A673 (cell line): ENCODE measurements at places on chromosomes 2 and 18. TPM values are rescaled to one million over a fixed set of nuclear protein-coding genes. Genes with fewer than 3 reads are reported as not detected.

DNA sequence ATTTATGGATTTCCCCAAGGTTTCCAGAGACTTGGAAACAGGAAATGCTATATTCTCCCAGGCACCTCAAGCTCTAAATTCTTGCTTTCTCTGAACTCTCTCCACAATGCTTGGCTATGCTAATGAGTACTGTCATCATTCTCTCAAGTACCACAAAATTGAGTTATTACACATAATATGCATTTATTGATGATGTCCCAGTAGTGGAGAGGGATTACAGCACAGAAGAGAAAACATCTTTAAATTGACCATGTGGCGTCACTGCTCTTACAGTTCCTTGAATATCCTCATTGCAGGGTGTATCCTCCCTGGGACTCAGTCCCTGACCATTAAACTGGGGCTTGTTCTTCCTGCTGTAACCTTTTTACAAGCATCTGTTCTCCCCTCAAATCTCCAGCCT, 681.1 kb upstream of the FANCL start:
- H3K27ac ChIP-seq = no peak overlapping the region
- no peak overlapping the region for H3K4me3 ChIP-seq
- no peaks in the 10 kb centered on the region for H3K36me3 ChIP-seq
- no peaks in the 10 kb centered on the region for H3K4me1 ChIP-seq
- peak; percentile 23 for DNase-seq

GRCh38 chr2:216215658-216216390, 106.7 kb downstream of the XRCC5 start:
- no peaks in the 10 kb centered on the region for H3K36me3 ChIP-seq
- no peaks in the 10 kb centered on the region for H3K27me3 ChIP-seq
- peaks cover 12% of the 10 kb centered on the region for H3K4me1 ChIP-seq
- H3K27ac ChIP-seq = no peak overlapping the region
- H3K4me3 ChIP-seq = no peak overlapping the region

DNA sequence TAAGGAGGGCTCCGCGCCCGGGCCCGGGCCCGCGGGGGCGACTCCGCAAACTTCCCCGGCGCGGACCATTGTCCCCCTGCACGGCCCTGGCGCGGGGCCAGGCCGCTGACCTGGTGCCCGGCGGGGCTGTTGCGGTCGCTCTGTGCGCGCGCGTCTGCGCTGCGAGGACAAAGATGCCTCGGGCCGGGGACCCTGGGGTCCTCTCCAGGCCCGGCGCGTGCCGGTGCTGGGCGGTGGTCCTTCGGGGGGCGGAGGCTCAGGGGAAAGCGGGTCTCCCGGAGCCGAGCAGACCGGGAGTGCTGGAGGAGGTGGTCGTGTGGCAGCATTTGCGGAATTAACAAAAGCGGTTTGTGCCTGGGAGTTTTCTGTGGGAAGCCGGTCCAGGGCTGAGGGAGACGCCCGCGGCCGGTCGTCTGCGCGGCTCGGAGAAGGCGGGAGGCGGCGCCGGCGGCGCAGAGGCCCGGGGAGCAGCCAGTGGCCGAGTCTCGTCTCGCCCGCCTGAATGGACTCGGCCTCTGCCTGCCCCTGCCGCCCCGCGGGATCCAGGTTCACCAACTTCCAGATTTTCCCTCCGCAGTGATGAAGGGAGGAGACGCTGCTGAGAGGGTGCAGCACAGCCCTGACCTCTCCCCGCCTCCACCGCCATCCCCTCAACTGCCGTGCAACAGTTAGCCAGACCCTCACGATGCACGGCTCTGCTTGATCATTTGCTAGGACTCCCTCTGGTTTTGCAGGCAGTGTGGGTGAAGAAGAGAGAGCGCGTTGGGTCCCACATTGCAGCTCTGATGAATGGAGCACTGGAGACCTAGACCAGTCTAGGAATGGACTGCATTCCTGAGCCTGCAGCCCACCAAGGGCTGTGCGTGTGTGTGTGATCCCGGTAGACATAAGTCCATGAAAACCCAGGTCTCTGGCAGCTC, 705 bp downstream of the EFR3B start:
- H3K27me3 ChIP-seq = peaks cover 30% of the 10 kb centered on the region
- peak overlapping the region; percentile 61 for H3K4me3 ChIP-seq
- peaks cover 18% of the 10 kb centered on the region for H3K4me1 ChIP-seq
- DNase-seq = peak; percentile 37
- no peaks in the 10 kb centered on the region for H3K36me3 ChIP-seq

- peak overlapping the region; percentile 94 for H3K27ac ChIP-seq
- no peak for DNase-seq
- H3K4me1 ChIP-seq = peaks cover 46% of the 10 kb centered on the region
- H3K4me3 ChIP-seq = peak overlapping the region; percentile 74
- no peaks in the 10 kb centered on the region for H3K27me3 ChIP-seq
- H3K36me3 ChIP-seq = no peaks in the 10 kb centered on the region
These were observed 2.1 kb downstream of the NCKAP1 start for GRCh38 chr2:183035954-183036669.

DNA sequence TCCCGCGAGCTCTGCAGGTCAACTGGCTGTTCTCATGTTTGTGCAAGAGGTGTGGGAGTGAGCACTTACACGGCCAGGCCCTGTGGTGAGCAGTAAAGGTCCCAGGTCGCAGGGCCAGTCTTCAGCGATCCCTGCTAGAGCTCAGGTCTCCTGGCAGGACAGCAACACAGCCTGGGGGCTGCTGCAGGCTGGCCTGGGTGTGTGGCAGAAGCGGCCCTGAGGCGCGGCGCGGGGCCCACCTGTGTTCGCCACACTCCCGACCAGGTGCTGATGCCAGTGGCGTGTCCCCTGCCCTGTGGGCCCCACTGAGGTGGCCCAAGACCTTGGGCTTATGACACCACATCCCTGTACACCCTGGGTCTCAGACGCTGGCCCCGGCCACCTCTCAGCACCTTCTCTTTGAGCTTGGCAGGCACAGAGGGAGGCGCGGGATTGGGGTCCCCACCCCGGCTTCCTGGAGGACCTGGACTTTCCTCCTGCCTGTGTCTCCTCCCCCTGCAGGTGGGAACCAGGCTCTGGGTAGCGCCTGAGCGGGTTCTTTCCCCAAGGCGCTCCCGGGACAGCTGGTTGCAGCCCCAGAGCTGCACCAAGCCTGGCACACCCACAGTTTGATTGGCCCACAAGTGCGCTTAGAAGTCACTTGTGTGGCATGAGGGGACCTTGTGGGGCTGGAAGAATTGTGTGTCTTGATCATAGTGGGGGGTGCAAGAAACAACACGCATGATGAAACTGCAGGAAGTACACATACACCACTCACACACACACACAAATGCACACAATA, 59.2 kb downstream of the TWIST2 start:
- DNase-seq = no peak
- H3K4me1 ChIP-seq = no peaks in the 10 kb centered on the region
- H3K27me3 ChIP-seq = no peaks in the 10 kb centered on the region

- H3K4me1 ChIP-seq = no peaks in the 10 kb centered on the region
- H3K4me3 ChIP-seq = no peak overlapping the region
- H3K27ac ChIP-seq = no peak overlapping the region
- H3K27me3 ChIP-seq = no peaks in the 10 kb centered on the region
- DNase-seq = no peak
These were observed 876.2 kb upstream of the POU3F3 start for GRCh38 chr2:103977668-103978067.

DNA sequence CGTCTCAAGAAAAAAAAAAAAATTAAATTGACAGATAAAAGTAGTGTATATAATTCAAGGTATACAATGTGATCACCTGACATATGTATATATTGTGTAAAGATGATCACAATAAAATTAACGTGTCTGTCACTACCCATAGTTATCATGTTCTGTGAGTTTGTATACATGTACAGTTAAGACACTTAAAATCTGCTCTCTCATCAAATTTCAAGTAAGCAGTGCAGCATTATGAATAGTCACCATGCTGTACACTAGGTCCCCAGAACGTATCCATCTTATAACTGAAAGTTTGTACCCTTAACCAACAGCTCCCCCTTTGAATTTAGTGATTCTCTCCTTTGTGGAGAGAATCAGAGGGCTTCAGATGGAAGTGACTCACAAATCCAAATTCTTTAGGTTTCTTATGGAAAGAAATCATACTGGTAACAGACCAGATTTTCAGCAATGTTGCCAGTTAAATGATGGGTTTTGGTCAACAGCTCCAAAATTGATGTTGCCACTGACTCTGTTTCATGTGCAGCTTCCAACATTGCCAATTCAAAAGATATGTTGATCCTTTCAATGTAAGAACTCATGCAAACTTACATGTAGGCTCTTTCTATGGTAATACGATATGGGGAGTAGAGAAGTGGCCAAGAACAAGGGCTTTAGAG, 281.5 kb downstream of the AFF3 start:
- no peak for DNase-seq
- H3K36me3 ChIP-seq = no peaks in the 10 kb centered on the region
- H3K27ac ChIP-seq = no peak overlapping the region
- H3K27me3 ChIP-seq = peaks cover 62% of the 10 kb centered on the region

DNA sequence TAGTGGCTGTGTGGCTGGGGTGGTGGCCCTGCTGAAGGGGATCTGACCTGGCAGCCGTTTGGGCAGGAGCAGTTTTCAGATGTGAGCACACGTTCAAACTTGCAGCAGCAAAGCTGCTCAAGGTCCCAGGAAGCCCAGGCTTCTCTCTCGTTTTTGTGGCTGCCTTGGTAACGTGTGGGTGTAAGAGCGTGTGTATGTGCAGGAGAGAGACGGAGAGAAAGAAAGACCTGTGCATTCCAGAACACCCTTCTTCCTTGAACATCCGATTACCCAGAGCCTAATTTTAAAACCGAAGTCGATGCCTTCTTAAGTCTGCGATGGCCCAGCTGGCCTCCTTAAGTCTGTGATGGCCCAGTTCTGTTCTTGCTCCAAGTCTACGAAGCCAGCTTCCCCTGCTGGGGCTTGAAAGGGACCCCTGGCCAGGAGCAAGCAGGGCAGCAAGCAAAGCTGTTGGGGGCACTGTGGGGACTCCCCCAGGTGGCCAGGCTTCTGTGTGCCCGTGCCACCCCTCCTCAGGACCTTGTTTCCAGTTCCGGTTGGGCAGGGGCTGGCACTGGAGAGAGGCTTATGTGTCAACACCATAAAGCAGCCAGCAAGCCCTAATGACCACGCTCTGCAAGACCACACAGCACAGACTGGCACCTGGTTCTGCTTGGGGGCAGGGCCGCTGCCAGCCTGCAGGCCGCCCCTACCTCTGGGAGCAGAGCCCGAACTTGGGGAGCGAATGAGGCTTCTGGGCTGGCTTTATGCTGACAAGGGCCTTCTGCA, 55.8 kb upstream of the ALPP start:
- no peaks in the 10 kb centered on the region for H3K4me1 ChIP-seq
- no peaks in the 10 kb centered on the region for H3K36me3 ChIP-seq
- no peak for DNase-seq
- H3K27me3 ChIP-seq = no peaks in the 10 kb centered on the region

DNA sequence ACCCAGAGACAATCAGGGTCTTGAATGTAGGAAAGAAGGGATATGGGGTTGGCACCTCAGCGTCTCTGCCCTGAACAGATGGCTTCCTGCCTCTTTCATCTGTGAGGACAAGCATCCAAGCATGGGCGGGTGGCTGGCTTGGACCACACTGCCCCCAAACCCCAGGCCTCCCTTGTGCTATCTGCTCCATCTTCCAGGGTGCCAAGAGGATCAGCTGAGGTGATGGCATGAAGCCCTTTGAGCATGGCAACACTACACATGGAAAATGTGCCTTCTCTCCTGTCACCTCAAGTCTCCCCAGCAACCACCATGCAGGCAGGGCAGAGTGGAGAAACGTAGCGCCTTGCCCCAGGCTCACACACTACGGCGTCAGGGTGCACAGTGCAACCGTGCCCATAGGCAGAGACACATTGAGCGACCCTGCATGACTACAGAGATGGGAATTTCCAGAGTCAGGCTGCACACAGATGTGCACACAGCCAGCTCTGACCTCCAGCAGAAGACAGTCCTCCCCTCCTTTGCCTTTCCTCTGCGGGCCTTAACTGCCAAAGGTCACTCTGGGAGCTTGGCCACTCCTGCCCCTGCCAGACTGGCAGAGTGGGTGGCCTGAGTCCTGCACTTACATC, 1.5 kb downstream of the KCNIP3 start:
- H3K4me3 ChIP-seq = no peak overlapping the region
- DNase-seq = no peak
- H3K4me1 ChIP-seq = no peaks in the 10 kb centered on the region
- no peaks in the 10 kb centered on the region for H3K27me3 ChIP-seq
- no peaks in the 10 kb centered on the region for H3K36me3 ChIP-seq
- no peak overlapping the region for H3K27ac ChIP-seq

DNA sequence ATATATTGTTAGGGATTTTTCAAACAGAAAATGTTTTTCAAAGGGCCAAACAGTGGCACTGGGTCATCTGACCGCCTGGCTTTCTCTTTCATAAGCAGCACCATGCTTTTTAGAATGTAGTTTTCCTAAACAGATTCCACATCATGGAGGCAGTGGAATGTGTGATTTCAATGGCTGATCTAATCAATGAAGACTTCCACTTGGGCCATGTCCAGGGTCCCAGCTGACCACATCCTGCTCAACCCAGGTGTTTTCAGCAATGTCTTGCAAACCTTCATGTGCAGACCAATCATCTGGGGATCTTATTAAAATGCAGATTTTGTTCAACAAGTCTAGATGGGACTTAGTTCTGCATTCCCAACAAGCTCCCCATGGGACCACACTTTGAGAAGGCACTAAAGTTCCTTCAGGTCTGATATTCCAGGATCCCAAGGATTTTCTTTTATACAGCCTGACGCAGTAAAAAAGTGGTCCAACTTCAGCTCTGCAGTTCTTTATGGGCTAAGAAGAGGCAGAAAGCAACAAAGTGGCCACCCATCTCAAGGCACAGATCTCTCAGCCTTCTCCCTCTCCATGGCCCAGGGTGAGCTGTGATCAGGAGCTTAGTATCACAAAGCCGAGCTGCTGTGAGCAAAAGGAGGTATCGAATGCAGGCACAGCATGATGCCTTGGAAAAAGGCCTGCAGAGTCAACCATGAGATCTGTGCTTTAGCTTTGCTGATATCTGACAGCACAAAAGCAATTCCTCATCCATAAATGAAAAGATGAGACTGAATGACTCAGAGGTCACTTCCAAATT, 3.7 kb downstream of the ALKAL2 start:
- H3K4me1 ChIP-seq = no peaks in the 10 kb centered on the region
- no peak overlapping the region for H3K27ac ChIP-seq
- DNase-seq = no peak
- peaks cover 18% of the 10 kb centered on the region for H3K36me3 ChIP-seq
- peaks cover 24% of the 10 kb centered on the region for H3K27me3 ChIP-seq

- DNase-seq = no peak
- no peak overlapping the region for H3K4me3 ChIP-seq
- no peak overlapping the region for H3K27ac ChIP-seq
- H3K27me3 ChIP-seq = no peaks in the 10 kb centered on the region
- no peaks in the 10 kb centered on the region for H3K4me1 ChIP-seq
- H3K36me3 ChIP-seq = no peaks in the 10 kb centered on the region
These were observed 148.6 kb upstream of the KCNJ3 start for GRCh38 chr2:154549869-154550268.

DNA sequence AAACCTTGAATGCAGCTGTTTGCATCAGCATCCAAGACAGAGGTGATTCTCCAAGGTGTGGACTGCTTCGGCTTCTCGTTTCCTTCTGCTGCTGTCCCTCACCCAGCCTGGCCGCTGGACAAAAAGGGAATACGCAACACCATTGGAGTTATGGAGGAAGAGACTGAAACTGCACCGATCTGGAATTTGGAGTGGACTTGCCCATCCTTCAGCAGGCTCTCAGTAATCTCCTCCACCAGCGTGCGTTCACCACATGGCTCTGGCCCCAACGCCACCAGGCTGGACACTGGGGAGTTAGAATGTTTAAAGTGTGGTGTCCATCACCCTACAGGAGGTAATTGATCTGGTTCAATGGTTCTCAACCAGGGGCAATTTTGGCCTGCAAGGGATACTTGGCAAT, 41.4 kb upstream of the ID2 start:
- H3K36me3 ChIP-seq = no peaks in the 10 kb centered on the region
- no peak overlapping the region for H3K27ac ChIP-seq
- DNase-seq = no peak
- no peaks in the 10 kb centered on the region for H3K4me1 ChIP-seq
- H3K4me3 ChIP-seq = no peak overlapping the region
- no peaks in the 10 kb centered on the region for H3K27me3 ChIP-seq

Gene ALPI
- not detected in 2 replicates for total RNA-seq

Gene C2orf72
- total RNA-seq = not detected in 2 replicates

Gene GALNT1
- total RNA-seq = 25.6 and 30.7 TPM in 2 replicates

Gene CCDC88A
- 84.5 and 96.9 TPM in 2 replicates for total RNA-seq

Gene USP34
- total RNA-seq = 97.1 and 98.5 TPM in 2 replicates
